AG09319 (cell line): ENCODE measurements at places on chromosomes 12 and 14.

DNA sequence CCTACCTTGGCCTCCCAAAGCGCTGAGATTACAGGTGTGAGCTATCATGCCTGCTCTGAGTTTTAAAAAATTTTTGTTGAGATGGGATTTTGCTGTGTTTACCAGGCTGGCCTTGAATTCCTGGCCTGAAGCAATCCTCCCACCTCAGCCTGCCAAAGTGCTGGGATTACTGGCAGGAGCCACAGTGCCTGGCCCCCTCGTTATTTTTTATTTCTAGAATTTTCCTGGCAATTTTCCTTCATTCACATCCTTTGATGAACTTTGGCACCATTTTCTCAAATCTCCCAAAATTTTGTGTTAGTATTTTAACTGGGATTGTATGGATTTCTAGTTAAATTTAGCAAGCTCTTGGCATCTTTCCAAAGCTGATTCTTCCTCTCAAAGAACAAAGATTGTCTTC is 24.6 kb upstream of the SCARB1 start:
- no peak for DNase-seq

- peak; percentile 11 for DNase-seq
These were observed 102.8 kb upstream of the FGD4 start for GRCh38 chr12:32296567-32296966.

GRCh38 chr12:4555804-4556203 is 6.2 kb upstream of the DYRK4 start:
- no peak for DNase-seq

GRCh38 chr14:51445001-51445390 is 204.9 kb downstream of the TMX1 start:
- DNase-seq: no peak

- DNase-seq: no peak
These were observed 581 bp downstream of the ARG2 start for GRCh38 chr14:67620217-67620785.

DNA sequence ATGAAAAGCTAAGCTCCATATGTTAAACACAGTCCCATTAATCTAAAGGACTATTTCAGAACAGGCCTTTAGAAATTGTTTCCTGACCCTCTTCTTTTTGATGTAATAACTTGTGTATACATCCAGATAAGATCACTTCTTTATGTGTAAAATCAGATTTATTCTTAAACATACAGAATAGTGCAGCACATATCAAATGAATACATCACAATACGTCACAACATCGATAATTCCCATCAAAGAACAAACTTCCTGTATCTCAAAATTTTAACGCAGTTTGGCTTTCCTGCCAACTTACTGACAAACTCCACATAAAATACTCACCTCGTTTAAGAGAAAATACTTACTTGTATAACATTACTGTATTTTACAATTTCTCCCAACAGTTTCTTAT is 108.7 kb downstream of the ITPR2 start:
- DNase-seq: no peak

DNA sequence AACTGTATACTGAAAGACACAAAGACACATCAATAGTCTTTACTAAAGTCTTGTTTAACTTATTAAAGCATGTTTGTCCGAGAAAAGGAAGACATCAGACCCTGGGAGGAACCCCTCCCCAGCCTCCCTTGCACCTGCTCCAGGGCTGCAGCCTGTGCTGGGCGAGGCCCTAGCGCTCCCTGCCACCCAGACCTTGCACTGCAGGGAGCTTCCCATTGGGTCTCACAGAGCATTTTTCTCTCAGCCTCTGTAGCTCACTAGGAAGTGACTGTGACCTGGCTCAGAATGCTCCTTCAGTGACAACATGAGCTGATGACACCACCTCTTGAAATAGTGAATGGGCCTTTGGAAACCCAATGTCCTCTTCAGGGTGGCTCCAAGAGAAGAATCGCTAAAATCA is 461.2 kb downstream of the TMEM121 start:
- DNase-seq: no peak

DNA sequence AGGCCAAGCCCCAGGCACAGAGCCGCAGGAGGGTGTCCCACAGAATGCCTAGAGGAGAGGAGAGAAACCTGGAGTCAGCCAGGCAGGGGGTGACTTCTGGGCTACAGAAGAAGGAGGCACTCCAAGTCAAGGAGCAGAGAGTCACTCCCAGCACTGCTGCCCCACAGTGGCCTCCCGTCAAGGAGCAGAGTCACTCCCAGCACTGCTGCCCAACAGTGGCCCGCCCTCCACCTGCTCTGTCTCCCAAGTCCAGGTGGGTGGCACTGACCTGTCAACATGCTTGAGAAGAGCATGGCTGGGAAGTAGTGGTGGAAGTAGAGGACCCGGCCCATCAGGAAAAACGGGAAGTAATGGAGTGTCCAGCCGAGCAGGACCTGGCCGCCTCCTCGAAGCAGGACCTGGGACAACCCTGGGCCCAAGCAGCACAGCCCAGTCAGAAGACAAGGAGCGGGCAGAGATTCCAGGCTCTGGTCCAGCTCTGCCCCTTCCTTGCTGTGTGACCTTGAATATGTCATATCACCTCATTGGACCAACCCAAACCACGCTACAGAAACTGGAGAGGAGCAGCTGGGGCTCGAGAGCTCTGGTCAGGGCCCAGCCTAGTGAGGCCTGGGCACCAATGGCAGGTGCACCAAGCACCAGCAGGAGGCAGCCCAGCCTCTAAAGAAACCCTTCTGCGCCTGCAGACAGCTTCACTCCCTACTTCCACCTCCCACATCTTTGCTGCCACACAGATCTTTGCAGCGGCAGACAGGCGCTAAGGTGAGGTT is 7.6 kb upstream of the NGB start:
- DNase-seq: no peak

DNA sequence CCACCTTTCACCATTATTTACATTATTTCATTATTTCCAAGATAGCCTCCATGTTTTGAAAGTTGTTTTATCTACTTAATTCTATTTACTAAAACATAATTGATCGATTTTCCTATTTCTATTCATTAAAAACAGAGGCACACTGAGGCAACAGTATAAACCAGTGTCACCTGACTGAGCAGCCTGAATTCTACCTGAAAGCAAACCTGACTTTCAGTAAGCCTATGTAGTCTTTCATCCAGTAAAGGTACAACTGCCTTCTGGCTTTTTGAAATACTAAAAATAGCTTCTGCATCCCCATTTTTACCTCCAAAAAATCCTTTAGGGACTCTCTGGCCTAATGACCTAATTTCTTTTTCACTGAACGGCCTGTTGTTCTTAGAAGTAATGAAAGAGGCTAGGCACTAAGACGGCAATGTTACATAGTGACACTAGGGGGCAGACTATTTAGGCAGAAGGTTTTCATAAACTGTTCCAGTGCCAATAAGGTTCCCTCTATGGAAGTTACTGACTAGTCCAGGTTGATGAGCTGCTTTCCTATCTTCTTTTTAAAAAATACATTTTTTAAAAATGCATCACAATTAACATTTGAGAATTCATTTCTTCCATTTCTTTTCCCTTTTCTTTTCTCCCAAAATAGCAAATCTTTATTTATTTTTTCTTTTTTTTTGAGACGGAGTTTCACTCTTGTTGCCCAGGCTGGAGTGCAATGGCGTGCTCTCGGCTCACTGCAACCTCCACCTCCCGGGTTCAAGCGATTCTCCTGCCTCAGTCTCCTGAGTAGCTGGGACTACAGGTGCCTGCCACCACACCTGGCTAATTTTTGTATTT is 17.5 kb downstream of the ANAPC5 start:
- peak; percentile 40 for DNase-seq

DNA sequence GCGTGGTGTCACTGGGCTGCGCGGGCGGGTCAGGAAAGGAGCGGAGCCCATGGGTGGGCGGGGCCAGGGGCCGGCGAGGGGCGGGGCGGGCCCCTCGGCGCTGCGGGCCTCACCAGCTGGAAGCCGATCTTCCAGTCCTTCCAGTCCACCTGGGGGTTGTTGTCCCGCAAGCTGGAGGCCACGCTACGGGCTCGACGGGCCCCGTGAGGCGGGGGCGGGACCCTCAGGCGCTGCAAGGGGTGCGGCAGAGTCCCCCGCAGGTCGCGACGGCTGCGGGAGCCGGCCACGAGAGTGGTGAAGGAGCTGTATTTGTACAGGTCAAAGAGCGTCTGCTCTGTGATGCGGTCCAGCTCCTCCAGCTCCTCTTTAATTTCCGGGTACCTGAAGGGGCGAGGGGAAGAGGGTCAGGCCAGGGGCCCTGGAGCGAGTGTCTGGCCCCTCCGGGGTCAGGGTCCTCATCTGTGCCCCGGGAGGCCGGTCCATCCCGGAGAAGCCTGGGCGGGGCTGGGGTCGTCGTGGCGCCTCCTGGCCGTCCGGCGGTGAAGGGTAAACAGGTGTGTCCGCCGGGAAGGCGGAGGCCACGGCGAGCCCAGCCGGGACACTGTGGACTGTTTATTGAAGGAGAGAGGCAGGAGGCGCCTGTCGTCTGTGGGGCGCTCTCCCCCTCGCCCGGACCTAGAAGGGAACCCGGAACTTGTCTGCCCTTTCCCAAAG is 11.9 kb downstream of the SCNN1A start:
- no peak for DNase-seq

GRCh38 chr12:27018037-27018436 is 3.9 kb upstream of the TM7SF3 start:
- DNase-seq: no peak

DNA sequence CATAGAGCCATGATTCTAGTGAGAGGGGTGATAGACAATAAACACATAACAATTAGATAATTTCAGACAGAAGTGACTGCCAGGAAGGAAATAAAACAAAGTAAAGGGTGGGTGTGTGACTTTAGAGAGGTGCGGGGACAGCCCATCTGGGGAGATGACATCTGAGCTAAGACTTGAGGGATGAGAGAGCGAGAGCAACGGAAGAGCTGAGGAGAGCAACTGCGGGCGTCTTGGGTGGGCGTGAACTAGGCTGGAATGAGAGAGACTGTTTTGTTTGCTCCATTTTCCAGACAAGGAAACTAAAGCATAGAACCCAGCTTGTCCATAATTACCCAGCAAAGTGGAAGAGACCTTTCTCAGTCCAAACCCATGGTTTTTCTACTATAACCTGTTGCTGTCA is 25.3 kb downstream of the NRXN3 start:
- no peak for DNase-seq

- DNase-seq: no peak
These were observed 339.8 kb downstream of the PCNX1 start for GRCh38 chr14:71247106-71247505.

GRCh38 chr12:86662464-86662863 is 406.3 kb upstream of the MGAT4C start:
- DNase-seq: no peak

GRCh38 chr12:121008347-121009098 is 7.8 kb downstream of the C12orf43 start:
- DNase-seq: no peak

DNA sequence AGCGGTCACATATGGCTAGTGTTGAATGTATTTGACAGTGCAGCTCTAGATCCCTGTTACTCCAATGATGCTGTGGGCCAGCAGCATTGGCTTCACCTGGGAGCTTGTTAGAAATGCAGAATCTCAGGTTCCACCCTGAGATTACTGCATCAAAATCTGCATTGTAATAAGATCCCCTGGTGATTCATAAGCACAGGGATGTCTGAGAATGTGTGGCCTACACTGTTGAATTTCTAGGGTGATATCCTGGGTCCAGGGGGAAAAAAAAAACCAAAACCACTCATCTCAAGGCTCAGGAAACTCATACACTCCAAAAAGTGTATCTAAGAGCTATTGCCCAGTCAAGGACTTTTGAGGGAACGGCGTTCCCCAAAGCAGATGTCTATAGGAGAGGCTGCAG is 196.8 kb downstream of the PPM1H start:
- no peak for DNase-seq

GRCh38 chr14:22509751-22510300 is 79.2 kb downstream of the DAD1 start:
- no peak for DNase-seq
